ENCODE measurements at places on chromosomes 12 and 14.

GRCh38 chr12:102535306-102535705 is 54.9 kb upstream of the IGF1 start:
- no peak for DNase-seq

- peak; percentile 80 for DNase-seq
Observed at GRCh38 chr12:54404061-54405004, 14.7 kb downstream of the ITGA5 start.

- DNase-seq, result no peak
Observed at GRCh38 chr12:51051787-51052186, 3.7 kb downstream of the LETMD1 start.

GRCh38 chr14:33014710-33015109 is 76.0 kb downstream of the NPAS3 start:
- no peak for DNase-seq

DNA sequence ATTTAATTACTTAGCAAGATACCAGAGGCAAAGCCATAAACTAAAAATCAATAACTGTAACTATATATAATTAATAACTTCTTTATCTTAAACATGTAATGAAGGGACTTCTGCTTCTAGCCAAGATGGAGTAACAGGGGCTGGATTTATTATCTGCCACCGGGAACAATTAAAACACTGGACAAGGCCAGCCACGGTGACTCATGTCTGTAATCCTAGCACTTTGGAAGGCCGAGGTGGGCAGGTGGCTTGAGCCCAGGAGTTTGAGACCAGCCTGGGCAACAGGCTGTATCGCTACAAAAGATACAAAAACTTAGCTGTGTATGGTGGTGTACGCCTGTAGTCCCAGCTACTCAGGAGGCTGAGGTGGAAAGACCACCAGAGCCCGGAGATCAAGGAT is 113.6 kb downstream of the TAOK3 start:
- DNase-seq, result no peak

Data from activated CD4-positive, alpha-beta T cell treated with anti-CD3 and anti-CD28 coated beads, Interleukin-2, amount 50 U/mL, for 48 hours (primary cell).